Ecto neural progenitor cell (in vitro differentiated cells): ENCODE measurements at places on chromosomes 7 and 10.
A peak's percentile ranks its signal among the peaks of the same experiment; 100 is the strongest.

DNA sequence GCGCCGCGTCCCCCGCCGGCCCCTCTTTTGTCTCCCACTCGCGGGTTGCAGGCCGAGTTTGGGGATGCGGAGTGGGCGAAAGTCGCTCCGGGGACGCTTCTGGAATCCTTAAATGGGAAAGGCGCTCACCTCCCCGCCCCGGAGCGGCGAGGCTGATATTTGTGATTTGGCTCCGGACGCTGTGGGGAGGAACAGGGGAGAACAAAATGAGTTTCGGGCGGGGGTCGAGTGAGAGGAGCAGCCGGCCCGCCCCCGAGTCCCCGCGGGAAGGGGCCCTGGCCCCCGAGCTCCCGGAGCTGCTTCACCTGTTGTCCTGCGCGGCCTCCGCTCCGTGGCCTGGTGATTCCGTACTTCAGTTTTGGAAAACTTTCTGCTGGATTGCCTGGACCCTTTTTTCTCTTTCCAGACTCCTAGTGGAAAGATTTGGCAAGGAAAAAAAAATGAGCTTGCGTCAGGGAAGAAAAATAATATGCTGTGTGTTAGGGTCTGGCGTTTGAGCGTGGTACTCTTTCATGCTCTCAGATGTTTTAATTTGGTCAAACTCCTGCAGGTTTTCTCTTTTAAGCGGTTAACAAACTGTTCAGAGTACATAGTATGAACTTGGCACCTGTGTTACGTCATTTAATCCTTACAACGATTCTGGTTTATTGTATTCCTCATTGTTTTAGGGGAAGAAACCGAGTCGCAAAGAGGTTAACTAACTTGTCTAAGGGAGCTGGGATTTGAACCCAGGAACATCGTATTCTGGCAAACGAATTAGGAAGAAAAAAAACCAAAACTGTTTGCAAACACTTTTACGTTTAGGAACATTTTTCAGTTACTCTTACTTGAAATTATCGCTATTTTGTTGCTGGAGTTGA lies 924 bp downstream of the BMPR1A start:
- DNase-seq: peak; percentile 72

- no peak for DNase-seq
These were observed 142.8 kb downstream of the LSM5 start for GRCh38 chr7:32347244-32347828.

DNA sequence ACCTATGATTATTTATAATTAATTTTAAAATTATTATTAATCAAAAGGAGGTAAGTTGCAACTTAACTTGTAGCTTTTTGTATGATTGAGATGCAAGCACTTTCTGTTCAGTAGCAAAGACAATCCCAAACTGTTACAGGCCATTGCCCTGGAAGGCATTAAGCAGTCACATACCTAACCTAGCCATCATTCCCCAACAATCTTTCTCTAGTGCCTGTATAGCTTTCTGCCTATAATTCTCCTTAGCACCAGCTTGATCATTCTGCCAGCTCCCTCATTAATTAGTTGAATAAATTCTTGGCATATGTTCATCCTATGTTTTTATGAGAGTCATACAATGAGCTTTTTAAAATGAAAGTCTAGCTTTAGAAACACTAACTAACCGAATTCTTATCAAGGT lies 178.9 kb upstream of the TMEM106B start:
- no peak for DNase-seq

DNA sequence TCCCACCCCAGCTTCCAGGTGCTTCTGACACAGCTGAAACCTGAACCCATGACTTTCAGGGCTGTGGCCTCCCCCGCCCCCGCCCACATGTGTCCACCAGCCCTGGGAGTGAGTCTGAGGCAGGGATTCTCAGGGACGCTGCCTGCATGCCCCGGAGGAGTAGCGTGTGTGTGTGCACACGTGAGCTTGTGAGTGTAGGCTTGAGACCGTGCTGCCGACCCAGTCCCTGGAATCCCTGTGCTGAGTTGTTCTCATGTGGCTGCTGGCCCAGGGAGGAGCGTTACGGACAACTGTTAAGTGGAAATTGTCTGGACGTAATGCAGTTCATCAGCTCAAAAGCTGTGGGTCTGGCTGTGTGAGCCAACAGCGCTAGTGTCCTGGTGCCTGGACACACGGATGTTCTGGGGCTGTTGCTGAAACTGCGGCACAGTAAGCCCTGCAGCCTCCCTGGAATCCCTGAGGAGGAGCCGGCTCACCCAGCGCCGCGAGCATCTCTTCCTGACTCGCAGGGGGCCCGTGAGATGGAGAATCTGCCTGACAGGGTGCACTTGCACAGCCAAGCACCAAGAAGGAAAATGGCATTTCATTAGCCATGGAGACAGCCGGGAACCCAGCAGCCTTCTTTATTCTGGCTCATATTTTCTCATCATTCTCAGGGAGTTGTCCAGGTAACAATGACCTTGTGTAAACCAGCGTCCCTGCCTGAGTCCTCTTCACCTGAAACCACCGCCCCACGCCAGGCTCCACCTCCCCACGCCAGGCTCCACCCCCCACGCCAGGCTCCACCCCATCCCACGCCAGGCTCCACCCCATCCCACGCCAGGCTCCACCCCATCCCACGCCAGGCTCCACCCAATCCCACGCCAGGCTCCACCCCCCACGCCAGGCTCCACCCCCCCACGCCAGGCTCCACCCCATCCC lies 603.9 kb downstream of the PTPRN2 start:
- DNase-seq: no peak

DNA sequence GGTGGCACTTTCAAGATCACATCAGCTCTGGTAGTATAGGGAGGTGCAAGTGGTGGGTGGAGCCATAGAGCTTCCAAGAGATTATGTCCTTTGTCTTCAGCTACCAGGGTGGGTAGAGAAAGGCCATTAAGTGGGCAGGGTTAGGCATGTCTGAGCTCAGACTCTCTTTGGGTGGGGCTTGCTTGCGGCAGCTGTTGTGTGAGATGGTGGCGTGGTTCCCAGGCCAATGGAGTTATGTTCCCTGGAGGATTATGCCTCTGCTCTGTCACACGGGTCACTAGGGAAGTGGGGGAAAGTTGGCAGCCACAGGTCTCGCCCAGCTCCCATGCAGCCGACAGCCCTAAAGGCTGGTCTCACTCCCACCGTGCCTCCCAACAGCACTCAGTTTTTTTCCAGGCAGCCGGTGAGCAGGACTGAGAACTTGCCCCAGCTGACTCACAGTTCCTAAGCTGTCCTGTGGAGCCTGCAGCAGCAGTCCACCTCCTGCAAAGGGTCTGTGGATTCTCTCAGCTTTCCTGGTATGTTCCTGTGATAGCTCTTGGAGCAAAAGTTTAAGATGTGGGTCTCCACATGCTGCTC lies 459.0 kb downstream of the SH2D4B start:
- DNase-seq: no peak

DNA sequence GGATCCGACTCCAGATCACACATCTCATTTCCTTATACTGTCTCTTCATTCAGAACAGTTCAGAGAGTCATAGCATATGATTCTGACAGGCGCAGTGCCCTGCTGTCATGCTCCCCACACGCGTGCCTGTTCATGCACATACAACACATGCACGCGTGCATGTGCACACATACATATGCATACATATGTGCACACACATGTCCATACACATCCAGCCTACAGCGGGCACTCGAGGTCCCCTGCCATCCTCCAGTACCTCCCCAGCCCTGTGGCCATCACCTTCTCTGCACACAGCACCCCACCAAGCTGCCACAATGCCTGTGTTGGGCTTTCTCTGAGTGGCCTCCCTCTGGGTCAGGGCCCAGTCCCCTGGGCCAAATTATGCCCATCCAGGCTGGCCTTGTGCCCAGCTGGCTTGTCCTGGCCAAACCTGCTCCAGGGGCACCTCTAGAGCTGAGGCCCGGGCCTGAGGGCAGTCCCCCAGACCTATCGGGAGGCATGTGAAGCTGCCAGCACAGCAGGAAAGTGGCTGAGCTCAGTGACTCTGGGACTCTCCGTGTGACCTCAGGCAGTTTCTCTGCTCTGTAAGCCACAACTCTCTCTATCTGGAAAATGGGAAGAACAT lies 49.4 kb upstream of the RET start:
- no peak for DNase-seq

- no peak for DNase-seq
These were observed 119.0 kb upstream of the RHOBTB1 start for GRCh38 chr10:61063034-61063433.

DNA sequence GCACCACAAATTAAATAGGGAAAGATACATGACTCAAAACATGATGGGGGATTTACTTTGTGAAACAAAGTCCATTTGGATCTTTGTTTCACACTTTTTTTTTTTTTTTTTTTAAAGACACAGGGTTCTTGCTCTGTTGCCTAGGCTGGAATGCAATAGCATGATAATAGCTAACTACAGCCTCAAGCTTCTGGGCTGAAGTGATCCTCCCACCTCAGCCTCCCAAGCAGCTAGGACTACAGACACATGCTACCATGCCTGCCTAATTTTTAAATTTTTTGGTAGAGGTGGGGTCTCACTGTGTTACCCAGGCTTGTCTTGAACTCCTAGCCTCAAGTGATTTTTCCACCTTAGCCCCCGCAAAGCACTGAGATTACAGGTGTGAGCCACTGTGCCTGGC lies 172.6 kb upstream of the KLF14 start:
- DNase-seq: no peak

- no peak for DNase-seq
These were observed 108.8 kb downstream of the GNAI1 start for GRCh38 chr7:80243425-80243824.

DNA sequence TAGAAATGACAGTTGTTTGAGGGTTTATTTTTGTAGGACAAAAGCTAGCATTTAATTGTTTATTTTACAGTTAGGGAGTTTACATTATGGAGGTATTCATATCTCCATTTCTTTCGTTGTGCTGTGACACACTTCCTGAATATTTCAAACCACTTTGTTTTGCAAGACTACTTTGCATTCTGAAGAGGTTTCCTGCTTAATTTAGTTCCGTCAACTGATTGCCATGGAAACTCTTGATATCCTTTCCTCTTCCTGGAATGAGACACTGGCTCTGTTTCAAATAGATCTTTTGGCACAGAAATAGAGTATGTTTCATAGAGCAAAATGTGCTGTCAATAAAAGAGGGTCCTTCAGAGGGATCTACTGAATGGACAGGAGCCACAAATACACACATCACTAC lies 159.5 kb upstream of the AGR3 start:
- no peak for DNase-seq

- DNase-seq: no peak
These were observed 3.3 kb downstream of the REPIN1 start for GRCh38 chr7:150371996-150372270.

- DNase-seq: no peak
These were observed 29.9 kb downstream of the FANK1 start for GRCh38 chr10:125926247-125926646.

- no peak for DNase-seq
These were observed 89.2 kb downstream of the HERPUD2 start for GRCh38 chr7:35605760-35606159.

DNA sequence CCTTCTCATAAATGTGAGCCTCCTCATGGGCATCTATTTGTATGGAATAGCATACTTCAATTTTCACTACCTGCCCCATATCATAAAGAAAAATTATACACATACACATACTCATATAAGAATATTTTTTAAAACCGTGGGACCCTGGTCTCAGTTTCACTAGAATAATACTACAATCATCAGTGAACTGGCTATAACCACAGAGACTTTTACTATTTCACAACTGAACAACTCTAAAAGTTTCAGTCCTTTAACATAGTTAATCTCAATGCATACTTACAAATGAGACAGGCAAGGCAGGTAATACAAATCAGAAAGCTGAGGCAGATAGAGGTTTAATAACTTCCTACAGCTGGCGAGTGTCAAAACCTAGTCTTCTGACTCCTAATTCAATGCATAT lies 83.1 kb downstream of the LRRN3 start:
- no peak for DNase-seq

DNA sequence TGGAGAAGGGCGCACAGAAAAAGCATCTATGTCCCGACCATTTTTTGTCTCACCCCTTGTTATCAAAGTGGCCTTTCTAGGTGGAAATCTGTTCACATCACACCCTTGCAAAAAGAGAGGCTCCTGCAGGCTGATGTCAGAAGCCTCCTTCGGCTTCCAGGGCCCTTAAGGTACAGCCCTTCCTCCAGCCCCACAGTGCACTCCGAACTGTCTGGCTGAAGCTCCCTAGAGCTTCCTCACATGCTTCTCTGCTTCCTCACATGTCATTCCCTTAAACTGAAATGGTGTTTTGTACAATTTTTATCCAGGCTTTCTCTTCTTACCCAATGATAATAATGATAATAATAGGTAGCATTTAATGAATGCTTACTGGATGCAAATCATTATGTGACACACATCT lies 210.3 kb downstream of the INHBA start:
- no peak for DNase-seq

GRCh38 chr7:80263821-80264220 lies 129.2 kb downstream of the GNAI1 start:
- DNase-seq: no peak

- no peak for DNase-seq
These were observed 99.7 kb downstream of the ELMO1 start for GRCh38 chr7:37348982-37349381.

DNA sequence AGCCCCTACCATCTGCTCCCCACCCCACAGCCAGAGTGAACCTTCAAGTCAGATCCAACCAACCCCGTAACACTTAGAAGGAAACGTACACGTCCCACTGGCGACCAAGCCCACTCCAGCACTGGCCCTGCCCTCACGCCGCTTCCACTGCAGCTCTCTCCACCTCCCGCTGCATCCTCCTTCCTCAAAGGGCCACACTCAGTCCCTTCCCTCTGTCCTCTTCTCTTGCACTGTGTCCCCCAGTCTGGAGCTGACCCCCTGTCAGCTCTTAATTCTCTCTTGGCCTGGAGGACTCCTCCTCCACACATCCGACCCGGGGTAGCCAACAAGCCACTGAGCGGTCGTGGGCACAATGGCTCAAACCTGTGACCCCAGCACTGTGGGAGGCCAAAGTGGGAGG lies 85.8 kb downstream of the PROSER2 start:
- peak; percentile 24 for DNase-seq

DNA sequence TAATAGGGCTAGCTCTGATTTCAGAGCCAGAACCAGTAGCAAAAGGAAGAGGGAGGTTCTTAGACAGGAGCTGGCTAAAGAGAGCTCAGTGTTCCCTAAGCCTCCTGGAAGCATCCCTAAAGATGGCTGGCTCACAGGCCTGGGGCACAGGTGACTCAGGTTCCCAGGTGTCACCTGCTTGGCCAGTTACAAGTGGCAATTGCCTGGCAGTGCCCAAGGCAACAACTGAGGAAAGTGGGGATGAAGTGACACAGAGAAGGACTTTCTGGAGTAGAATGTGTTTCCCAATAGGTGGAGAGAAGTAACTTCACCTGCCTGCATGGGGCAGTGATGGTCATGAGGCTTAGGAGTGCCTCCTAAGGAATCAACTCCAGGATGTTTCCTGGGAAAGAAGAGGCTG lies 66.5 kb upstream of the EEPD1 start:
- DNase-seq: no peak
